ENCODE measurements at places on chromosomes 6 and 20.

GRCh38 chr6:11514672-11515071, 22.9 kb upstream of the TMEM170B start:
- DNase-seq: no peak

- no peak for DNase-seq
These were observed 16.7 kb downstream of the PMEPA1 start for GRCh38 chr20:57693002-57693582.

- no peak for DNase-seq
These were observed 329.3 kb upstream of the RNF24 start for GRCh38 chr20:4344670-4345069.

- DNase-seq: no peak
These were observed 37.4 kb downstream of the IL22RA2 start for GRCh38 chr6:137136065-137136464.
